ENCODE measurements at places on chromosomes 6 and 20.

- no peak for DNase-seq
Observed at GRCh38 chr20:24966317-24967012, 17.4 kb downstream of the CST7 start.

- DNase-seq, result no peak
Observed at GRCh38 chr20:24366336-24367004, 103.0 kb upstream of the SYNDIG1 start.

DNA sequence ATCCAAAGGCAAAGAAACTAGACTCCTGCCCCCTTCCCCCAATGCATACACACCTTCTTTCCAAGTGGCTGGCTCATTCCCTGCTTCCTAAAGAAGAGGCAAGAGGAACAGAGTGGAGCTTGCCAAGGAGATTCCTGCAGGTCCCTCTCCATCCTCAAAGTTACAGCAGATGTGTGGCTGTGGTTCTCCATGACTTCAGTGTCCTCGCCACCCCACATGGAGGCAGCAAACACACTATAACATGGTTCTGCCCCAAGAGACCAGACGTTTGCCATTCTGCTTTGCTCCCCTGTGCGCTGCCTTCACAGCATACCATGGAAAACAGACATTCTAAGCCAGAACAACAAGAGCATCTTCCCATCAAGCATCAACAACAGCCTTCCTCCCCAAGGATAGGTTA lies 84.4 kb downstream of the BACH2 start:
- no peak for DNase-seq

DNA sequence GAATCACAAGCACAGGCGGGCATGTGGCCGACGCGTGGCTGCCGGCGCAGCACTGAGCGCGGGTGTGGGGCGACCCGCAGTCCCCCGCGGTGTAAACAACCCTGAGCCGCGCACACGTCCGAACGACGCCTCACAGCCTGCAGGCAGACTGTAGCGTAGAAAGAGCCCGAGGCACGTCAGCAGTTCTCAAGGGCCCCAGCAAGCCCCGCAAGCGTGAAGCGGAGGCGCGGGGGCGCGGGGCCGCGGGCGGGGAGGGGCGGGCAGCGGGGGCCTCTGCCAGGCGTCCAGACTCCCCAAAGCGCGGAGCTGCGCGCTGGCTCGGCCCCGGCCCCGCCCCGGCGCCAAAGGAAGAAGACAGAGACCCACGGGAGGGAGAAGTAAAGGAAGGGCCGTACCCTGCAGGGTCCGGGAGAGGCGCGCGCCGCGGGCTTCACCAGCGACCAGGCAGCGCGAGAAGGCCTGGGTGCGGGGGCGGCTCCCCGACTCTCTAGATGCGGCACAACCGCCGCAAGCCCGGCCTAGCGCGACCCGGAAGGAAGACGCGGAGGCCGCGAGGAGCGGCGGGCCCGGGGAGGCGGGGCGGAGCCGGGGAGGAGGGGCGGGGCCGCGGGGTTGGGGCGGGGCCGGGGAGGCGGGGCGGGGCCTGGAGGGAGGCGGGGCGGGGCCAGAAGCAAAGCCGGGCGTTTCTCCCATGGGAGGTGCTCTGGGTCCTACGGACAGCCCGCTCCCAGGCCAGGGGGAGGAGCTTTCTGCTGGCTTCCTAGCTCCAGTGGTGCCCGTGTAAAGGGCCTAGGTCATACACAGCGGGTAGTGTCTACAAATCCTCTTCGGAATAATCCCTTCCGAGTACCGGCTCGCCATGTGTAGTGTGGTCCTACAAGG lies at the start of gene FBXL4:
Gene FBXL4 (minus strand): TSS at position 536 of the 882 bp plus-strand sequence. CDS start 20,958 bp downstream, outside the sequence.
- DNase-seq, result peak; percentile 87
